ENCODE measurements at places on chromosomes 2 and 18.

DNA sequence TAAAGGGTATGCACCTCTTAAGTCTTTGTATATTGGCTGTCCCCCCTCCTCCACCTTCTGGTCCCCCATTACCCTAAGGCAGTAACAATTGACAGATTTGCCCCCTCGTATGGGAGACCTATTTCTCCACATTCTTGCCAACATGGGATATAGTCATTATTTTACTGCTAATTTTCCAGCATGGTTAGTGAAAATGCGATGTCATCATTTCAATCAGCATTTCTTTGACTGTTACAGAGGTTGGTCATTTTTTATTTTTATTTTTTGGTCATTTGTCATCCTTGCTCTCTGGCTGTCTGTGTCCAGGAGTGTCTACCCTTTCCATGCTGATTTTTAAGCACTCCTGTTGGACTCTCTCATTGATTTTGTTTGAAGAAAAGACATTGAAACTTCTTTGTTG is 45.4 kb upstream of the SPP2 start:
- DNase-seq, result no peak
- H3K27ac ChIP-seq, result no peak overlapping the region
- H3K36me3 ChIP-seq, result no peaks in the 10 kb centered on the region
- H3K27me3 ChIP-seq, result peaks cover 49% of the 10 kb centered on the region

DNA sequence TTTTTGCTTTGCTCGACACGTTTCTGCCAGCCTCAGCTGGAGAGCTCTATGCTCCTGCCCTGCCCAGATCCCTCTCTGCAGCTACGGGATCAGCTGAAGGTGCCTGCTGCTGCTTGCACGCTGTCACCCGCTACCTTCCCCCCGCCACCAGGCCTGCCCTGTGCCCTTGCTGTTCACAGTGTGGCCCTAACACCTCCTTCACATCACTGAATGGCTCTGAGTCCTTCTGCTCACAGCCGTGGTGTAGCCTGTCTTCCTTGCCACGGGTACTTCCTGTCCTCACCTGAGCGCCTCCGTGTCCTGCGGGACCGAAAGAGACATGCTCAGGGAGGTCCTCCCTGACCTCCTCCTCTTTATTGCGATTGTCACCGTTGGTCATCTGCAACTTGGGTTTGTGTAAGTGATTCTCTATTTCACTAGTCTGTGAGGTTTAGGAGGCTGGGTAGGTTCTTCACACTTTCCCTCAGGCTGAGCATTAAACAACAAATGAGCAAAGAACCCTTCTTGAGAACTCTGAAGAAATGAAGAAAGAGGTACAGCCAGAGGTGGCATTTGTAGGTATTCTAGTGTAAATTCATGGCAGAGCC is 127.5 kb downstream of the NCK2 start:
- H3K36me3 ChIP-seq, result peaks cover 70% of the 10 kb centered on the region
- no peak for DNase-seq
- H3K4me3 ChIP-seq, result no peak overlapping the region
- H3K4me1 ChIP-seq, result peaks cover 72% of the 10 kb centered on the region

DNA sequence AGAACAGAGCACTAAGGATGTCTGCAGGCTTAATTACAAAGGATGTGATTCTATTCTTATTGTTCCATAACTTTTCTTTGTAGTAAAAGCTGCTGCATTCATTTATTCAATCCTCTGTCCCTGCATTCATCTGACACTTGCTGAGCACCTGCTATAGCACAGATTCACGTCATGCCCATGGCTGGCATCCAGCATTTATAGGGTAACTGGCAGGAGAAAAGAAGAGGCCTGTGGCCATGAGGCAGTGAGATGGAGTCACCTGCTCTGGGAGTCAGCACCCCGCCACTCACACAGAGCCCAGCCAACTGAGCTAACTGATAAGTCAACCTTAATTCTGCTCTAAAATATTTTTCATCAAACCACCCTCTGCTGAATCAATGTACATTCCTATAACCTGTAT is 18.3 kb upstream of the CDC42EP3 start:
- H3K27me3 ChIP-seq, result peaks cover 12% of the 10 kb centered on the region
- H3K27ac ChIP-seq, result no peak overlapping the region
- DNase-seq, result no peak
- peaks cover 4% of the 10 kb centered on the region for H3K36me3 ChIP-seq
- peaks cover 7% of the 10 kb centered on the region for H3K4me1 ChIP-seq

DNA sequence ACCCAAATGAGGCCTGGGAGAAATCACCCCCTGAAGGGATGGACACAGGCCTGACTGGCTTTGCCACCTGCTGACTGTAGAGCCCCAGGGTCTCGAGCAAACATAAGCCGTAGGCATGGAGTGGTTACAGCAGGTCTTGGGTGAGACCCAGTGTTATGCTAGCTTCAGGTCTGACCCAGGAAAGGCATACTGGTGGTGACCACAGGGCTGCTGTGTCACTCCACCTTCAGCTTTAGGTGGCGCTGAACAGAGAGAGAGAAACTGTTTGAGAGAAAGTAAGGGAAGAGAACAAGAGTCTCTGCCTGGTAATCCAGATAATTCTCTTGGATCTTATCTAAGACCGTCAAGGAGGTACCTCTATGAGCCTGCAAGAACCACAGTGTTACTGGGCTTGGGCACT is 1544.2 kb upstream of the TMEFF2 start:
- H3K36me3 ChIP-seq, result no peaks in the 10 kb centered on the region
- H3K27me3 ChIP-seq, result no peaks in the 10 kb centered on the region
- H3K27ac ChIP-seq, result no peak overlapping the region
- H3K4me3 ChIP-seq, result no peak overlapping the region

GRCh38 chr2:223464071-223464470 is 138.1 kb downstream of the SCG2 start:
- H3K27ac ChIP-seq, result no peak overlapping the region
- no peaks in the 10 kb centered on the region for H3K36me3 ChIP-seq
- no peaks in the 10 kb centered on the region for H3K27me3 ChIP-seq
- DNase-seq, result no peak
- H3K4me1 ChIP-seq, result no peaks in the 10 kb centered on the region
- no peak overlapping the region for H3K4me3 ChIP-seq

GRCh38 chr2:2842466-2842865 is 511.4 kb upstream of the MYT1L start:
- no peak for DNase-seq
- H3K4me1 ChIP-seq, result no peaks in the 10 kb centered on the region
- no peaks in the 10 kb centered on the region for H3K36me3 ChIP-seq
- H3K27me3 ChIP-seq, result no peaks in the 10 kb centered on the region

GRCh38 chr18:56294484-56295183 is 343.8 kb downstream of the TXNL1 start:
- no peak overlapping the region for H3K4me3 ChIP-seq
- H3K4me1 ChIP-seq, result peaks cover 3% of the 10 kb centered on the region
- DNase-seq, result no peak
- H3K27me3 ChIP-seq, result no peaks in the 10 kb centered on the region
- no peak overlapping the region for H3K27ac ChIP-seq
- no peaks in the 10 kb centered on the region for H3K36me3 ChIP-seq

DNA sequence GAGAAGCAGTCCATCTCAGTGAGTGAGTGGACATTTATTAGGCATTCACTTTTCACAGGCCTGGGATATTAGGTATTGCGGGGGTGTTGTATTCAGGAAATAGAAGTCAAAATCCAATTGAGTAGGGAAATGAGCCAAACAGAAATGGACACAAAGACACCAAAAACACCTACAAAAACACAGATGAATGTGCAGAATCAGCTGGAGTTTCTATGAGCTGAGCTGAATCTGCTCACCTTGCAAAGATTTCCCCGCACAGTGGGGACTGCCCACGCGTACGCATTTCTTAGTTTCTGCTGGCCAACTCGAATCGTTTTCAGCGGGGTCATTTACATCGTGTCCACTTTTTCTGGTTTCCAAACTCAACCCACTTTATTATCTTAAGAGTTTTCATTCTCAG is 160.0 kb downstream of the BCL2 start:
- DNase-seq, result no peak
- peak overlapping the region; percentile 99 for H3K27ac ChIP-seq
- H3K4me3 ChIP-seq, result peak overlapping the region; percentile 78
- H3K4me1 ChIP-seq, result peaks cover 96% of the 10 kb centered on the region
- no peaks in the 10 kb centered on the region for H3K27me3 ChIP-seq
- H3K36me3 ChIP-seq, result peaks cover 41% of the 10 kb centered on the region

DNA sequence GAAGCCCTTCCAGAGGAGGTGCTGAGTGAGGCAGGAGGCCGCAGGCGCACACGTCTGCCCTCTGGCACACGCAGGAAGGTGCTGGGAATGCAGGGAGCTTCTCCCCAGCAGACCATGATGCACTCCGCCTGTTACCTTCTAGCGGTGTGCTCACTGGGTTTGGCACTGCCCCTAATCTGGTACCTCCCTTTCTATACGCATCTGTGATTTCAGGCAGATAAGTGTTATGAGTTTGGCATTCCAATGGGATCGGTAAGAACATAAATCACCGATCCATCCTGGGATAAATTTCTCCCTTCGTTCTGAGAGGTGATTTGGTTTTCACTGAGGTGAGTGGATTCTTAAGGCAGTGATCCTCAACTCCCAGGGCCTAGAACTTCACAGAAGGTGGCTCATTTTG is 34.6 kb downstream of the ODC1 start:
- H3K27me3 ChIP-seq, result no peaks in the 10 kb centered on the region
- H3K4me3 ChIP-seq, result no peak overlapping the region
- H3K36me3 ChIP-seq, result peaks cover 14% of the 10 kb centered on the region
- H3K27ac ChIP-seq, result no peak overlapping the region
- peaks cover 32% of the 10 kb centered on the region for H3K4me1 ChIP-seq

DNA sequence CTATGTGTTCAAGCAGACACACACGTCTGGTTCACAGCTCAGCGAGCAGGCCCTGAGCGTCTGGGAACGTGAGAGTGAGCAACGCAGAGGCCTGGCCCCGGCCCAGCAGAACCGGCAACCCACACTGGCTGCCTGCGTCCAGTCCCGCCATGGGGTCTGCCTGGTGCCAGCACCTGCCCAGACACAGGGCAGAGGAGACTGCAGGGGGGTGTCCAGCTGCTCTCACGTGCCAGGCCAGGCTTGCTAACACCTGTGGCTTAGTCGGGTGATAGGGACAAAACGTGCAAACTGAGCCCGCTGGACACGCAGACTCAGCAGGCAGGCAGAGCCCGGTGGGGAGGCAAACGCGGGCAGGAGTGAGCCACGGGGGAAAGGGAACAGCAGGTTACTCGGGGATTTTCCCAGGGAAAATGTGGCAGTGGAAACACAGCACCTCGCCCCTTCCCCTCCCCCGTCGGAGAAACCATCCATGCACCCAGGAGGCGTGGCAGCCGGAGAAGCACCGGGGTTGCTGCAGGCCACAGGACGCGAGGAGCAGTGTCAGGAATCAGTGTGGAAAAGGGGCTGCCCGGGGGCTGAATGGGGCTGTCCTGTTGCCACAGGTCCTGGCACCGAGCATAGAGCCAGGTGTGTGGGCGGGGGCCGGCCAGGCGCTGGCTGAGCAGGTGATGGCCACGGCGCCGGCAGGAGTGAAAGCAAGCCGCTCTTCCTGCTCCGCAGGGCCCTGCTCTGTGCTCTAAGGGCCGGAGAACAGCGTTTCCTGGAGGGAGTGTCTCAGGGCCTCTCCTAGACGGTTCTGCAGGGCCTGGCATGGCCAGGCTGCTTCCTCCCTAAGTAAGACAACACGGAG is 154.7 kb downstream of the HDAC4 start:
- H3K4me3 ChIP-seq, result no peak overlapping the region
- H3K27ac ChIP-seq, result no peak overlapping the region
- H3K4me1 ChIP-seq, result peaks cover 26% of the 10 kb centered on the region
- no peak for DNase-seq

DNA sequence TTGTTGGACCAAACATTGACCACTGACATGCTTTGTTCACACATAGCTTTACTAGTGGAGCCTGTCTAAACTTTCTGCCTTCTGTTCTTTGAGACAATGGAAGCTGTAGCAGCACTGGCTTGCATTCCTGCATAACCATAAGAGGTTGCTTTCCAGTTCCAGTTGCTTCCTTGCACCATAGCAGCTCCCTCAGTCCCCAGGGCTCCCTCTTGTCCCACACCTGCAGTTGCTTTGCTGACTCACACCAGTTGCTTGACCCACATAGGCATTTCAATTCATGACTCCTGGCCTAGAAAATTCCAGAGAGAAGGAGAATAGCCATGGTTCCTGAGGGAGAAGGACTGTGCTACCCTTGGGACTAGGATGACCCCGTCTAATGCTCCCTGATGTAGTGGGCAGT is 20.9 kb downstream of the SGPP2 start:
- DNase-seq, result no peak
- H3K36me3 ChIP-seq, result no peaks in the 10 kb centered on the region
- peaks cover 7% of the 10 kb centered on the region for H3K4me1 ChIP-seq
- no peak overlapping the region for H3K27ac ChIP-seq
- H3K27me3 ChIP-seq, result no peaks in the 10 kb centered on the region

- DNase-seq, result no peak
- H3K27me3 ChIP-seq, result no peaks in the 10 kb centered on the region
- H3K4me3 ChIP-seq, result no peak overlapping the region
- H3K4me1 ChIP-seq, result peaks cover 7% of the 10 kb centered on the region
- no peaks in the 10 kb centered on the region for H3K36me3 ChIP-seq
- no peak overlapping the region for H3K27ac ChIP-seq
These were observed 270.3 kb downstream of the ATAD2B start for GRCh38 chr2:23656597-23656973.
